ENCODE measurements at places on chromosomes 4 and X.

- no peak for DNase-seq
Measured at GRCh38 chr4:8387615-8388527, 52.7 kb downstream of the ACOX3 start.

- DNase-seq, result no peak
Measured at GRCh38 chr4:105248613-105249012, 101.9 kb downstream of the TET2 start.

DNA sequence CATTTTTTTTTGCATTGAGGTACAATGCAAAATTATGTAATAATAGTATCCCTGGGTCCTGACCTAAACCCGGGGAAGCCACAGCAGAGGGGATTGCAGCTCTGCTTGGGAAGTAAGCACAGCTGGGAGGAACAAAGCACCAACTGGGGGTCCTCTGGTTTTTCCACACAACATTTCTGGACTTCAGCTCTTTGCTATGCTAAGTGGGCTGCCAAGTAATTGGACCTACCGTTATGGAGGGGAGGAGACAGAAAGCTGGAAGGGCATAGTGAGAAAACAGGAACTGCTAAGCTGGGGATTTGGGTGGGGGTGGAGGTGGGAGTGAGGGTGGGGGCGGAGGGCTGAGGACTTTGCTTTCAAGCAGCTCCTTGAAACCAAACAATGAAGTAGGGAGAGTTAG is 183.3 kb downstream of the ZIC3 start:
- DNase-seq, result no peak

GRCh38 chr4:1187182-1187581 is 14.8 kb upstream of the SPON2 start:
- DNase-seq, result no peak

- peak; percentile 10 for DNase-seq
Measured at GRCh38 chr4:15945516-15945915, 7.0 kb upstream of the FGFBP1 start.

- no peak for DNase-seq
Measured at GRCh38 chrX:9578083-9578779, 113.4 kb downstream of the TBL1X start.
